ENCODE measurements at places on chromosomes 5 and 9.

GRCh38 chr5:15794052-15794985 is 294.3 kb downstream of the FBXL7 start:
- no peak for DNase-seq

DNA sequence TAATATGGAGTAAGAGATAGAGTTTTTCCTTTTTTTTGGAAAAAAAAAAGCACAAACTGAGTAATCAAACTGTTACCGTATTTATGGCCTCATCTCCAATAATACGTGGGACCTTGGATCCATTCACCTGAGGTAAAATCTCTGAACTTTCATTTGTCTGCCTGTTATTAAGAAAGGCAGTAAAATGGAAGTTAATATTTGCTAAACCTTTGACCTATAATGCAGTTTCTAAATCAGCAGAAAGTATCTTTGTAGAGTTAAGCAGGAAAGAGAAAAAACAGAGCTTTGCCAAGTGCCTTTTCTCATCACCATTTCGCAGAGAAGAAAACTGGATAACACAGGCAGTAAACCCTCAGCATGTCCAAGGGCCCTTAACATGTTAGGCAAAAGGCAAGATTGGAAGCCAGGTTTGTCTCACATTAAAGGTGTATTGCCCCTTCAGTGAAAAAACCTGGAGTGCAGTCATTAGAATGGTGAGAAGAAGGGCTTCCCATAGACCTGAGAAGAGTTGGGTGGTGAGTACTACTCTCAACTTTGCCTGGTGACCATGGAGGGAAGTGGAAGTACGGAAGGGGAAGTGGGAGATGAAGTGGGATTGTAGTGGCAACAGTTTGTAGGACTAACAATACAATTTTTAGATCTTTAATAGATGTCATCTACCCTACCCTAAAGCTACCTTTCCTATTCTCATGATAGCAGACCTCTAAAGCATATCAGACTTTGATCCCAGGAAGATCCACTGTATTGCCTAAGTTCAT is 65.4 kb upstream of the GRAMD2B start:
- no peak for DNase-seq

DNA sequence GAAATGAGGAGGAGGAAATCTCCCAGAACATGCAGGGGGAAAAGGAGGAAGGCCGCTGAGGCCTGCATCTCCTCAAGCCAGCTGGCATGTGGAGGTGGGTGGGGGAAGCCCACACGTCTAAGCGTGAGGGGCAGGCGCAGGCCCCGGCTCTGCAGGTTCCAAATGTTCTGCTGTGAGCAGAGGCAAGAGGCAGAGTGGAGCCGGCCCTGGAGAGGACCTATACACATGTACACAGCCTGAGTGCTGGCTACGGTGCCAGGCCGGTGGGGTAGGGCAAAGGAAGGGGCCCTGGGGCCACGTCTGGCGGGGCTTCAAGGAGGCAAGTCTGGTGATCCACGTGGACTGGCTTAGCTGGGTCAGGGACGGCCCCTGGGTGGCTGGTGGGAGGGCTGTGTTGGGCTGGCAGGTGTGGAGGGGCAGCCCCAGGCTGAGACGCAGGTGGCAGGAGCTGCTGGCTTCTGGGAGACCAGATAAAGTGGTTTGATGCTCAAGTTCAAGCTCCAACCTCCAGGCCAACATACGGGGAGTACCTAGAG is 26.4 kb downstream of the LPCAT1 start:
- no peak for DNase-seq

- no peak for DNase-seq
Measured at GRCh38 chr9:13675638-13676000, 396.1 kb upstream of the MPDZ start.

- no peak for DNase-seq
Measured at GRCh38 chr9:33187519-33188218, 20.5 kb upstream of the B4GALT1 start.

- no peak for DNase-seq
Measured at GRCh38 chr9:69785757-69786156, 25.9 kb upstream of the PTAR1 start.

DNA sequence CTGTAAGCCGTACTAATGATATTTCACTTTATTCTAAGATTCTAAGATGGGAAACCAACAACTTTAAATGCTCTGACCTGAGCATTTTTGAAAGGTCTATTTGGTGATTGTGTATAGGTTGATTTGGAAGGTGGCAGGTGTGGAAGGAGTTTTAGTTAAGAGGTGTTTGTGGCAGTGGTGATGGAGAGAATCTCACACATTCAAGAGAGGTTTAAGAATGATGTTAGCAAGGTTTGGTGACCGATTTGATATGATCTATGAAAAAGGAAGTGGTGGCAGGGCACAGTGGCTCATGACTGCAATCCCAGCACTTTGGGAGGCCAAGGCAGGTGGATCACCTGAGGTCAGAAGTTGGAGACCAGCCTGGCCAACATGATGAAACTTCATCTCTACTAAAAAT is 319.2 kb upstream of the CD180 start:
- no peak for DNase-seq

- DNase-seq, result no peak
Measured at GRCh38 chr9:129206905-129207304, 28.8 kb upstream of the IER5L start.

DNA sequence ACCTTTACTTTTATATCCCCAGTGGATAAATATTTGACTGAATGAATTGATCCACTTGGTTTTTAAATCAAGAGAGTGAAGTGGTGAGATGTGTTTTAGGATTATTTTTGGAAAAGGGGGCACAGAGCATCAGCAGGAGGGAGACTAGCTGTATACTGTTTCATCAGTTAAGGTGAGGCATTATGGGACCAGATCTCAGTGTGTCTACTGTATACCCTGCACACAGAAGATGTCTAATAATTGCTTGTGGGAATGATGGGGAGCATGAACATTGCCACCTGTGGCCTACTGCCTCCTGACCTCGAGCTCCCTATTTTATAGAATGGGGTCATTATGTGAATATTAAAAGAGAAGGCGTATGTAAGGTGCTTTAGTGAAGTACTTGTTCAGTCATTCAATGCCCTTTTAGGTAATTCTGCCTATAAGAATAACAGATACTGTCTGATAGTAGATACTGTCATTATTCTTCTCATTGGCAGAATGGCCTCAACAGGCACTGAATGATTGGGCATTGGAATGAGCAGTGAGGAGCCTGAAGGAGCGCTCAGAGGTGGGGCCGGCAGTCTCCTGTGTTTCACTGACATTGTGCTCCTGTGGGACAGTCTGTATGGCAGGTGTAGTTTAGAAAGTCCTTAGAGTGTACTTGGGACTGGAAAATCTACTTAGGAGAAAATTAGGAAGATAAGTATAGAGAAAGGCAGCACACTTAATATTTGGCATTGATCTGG is 47.4 kb upstream of the FAM120AOS start:
- no peak for DNase-seq

DNA sequence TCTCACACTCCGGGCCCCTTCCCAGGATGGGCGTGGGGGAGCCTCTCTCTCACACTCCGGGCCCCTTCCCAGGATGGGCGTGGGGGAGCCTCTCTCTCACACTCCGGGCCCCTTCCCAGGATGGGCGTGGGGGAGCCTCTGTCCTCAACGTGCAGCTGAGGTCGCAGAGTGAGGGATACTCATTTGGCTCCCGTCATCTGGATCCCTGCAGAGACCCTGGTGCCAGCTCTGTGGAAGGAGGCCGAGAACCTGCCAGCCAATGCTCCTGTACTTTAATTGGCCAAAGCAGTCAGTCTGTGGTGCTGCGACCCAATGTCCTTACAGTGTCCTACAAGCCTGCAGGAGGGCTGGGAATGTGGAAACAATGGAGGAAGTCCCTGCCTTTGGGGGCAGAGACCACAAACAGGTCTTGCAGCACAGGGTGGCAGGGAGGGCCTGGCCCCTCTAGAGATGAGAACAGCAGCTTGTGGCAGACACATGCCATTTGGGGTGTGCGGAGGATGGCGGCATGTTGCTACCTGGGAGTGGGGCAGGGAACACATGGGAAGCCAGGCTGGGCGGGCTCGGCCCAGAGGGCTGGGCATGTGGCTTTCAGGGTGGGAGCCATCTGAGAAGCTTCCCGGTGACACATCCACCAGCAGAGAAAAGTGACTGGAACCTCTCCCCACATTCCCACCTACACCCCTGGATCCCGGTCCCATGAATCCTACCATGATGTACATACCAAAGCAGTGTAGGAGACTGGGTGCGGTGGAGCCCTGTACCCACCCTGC is 13.6 kb upstream of the MRNIP start:
- no peak for DNase-seq

DNA sequence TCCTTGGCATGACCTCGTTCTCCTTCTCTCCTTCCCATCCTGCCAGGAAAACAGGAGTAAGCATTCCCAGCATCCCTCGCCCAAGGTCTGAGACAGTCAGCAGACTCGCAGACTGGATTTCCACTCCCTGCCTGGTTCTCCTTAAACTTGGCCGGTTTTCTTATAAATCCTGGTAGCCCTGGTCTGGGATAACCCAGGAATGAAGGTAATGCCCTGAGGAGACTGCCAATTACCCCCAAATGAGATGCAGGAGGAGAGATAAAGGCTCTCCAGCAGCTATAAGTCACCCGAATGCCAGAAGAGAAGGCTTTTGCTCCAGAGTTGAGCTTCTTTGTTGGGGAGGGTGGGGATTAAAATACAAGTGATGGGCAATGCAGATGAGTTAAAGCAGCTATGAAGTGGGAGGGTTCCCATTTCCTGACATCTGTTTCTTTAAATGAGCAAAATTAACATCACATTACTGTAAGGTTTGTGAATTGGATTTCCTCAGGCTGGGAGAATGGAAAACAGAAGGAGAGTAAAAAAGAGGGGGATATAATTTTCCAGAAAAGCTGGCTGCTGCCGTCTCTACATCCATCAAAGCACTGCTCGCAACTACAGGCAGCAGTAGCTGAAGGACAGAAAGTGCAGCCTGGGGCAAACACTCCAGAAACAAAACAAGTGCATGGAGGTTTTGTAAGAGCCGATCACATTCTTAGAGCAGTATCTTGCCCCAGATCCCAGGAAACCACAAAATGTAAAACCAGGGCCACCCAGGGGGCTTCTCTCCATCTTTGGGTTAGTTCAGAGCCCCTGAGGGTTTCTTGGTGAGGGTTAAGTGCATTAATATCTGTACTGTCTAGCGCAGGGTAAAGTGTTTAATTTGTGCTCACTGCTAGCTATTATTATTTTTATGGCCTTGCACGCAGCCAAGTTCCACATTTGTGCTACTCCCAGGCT is 177.6 kb upstream of the PANK3 start:
- DNase-seq, result no peak

DNA sequence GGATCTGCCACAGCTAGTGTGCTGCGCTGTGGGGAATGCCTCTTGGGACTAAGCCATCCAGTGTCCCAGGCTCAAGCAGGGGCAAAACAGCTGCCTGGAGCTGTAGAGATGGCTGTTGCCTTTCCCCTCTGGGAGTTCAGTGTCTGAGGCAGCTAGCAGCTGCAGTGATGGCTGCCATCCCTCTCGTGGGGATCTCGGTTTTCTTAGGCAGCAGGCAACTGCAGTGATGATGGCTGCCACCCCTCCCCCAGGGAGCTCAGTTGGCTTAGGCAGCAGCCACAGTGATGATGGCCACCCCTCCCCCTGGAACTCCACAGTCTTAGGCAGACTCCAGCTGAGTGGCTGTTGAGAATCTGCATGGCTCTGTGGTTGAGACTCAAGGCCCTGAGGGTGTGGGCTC is 1389.2 kb upstream of the NUDT12 start:
- DNase-seq, result no peak

DNA sequence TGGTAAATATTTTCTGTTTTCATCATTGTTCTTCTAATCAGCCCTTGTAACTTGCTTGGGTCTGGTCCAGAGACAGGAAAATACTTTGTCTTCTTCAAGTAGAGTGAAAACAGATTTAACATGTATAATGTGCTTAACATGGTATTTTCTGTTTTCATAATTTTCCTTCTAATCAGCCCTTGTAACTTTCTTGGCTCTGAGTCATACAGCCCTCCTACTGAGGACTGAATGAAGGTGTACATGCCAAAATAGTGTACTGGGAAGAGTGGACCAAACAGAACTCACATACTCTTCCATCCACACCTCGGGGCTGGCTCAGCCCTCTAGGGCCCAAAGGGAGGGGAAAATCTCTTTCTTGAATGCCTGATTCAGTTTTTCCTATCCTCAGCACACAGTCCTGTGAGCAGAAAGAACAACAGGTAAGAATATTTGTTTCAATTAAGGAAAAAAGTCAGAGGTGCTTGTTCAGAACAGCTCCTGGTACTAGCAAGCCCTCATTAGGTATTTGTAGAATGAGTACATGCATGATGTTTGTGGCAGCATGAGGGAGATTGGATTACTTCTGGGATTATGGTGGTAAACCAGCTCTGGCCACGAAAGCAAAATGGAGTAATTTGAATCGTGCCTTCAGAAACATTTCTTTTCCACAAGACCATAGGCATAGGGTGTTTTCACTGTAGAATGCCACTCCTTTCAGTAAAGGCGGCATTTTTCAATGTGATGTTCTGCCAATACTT is 24.2 kb upstream of the MACIR start:
- no peak for DNase-seq

DNA sequence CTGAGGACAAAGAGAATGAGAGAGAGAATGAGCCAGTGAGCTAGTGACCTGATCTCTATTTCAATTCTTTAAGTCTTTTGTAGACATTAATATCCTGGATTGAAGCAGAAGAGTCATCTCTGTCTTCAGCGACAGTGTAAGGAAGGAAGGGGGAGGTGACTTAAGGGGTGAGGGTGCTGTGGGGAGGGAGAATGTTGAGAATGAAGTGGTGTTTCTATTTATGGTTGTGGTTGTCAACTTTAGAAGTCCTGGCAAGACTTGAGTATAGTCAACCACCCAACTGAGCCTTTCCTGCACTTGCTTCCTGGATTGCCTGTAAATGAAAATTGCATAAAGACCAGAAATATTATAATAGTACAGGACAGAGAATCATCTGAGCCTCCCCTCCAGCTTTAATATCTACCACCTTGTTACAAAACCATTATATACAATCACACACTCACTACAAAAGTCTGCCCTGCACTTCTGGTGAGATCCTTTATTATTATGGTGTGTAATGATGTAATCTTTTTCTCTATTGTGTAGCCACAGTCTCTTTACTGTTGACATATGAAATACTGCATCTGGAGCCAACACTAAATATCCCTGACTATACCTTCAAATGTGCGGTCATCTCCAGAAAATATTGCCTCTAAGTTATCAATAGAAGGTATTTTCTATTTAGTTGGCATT is 91.7 kb downstream of the NTRK2 start:
- peak; percentile 10 for DNase-seq

GRCh38 chr9:136169495-136169894 is 35.4 kb downstream of the LHX3 start:
- no peak for DNase-seq

DNA sequence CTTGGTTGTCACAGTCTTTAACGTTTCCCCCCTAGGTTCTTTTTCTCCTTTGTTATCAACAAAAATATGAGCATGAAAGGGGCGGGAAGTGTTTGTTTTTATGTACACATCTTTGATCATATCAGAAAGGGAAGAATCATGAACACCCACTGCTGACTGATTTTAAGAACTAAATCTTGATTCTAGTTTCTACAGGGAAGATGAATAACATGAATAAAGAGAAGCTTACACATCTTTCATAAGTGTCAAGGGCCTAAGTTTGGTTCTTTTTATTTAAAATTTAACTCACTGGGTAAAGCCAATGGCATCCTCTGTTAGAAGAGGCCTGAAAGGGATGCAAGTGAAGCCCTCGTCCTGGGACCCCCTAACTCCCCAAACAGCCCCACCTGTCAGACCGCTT is 14.8 kb upstream of the CTNNA1 start:
- DNase-seq, result no peak
